Stimulated activated CD4-positive, alpha-beta T cell treated with anti-CD3 and anti-CD28 coated beads, TNF-alpha, amount 100 ng/mL, for 24 hours (primary cell): ENCODE measurements at places on chromosomes 4 and X.

- DNase-seq, result no peak
These were observed 1.9 kb downstream of the UBE2D3 start for GRCh38 chr4:102825261-102826091.

- no peak for DNase-seq
These were observed 36.8 kb upstream of the TADA2B start for GRCh38 chr4:7006411-7006810.

- DNase-seq, result no peak
These were observed 38.1 kb downstream of the LAMTOR3 start for GRCh38 chr4:99856166-99856565.

DNA sequence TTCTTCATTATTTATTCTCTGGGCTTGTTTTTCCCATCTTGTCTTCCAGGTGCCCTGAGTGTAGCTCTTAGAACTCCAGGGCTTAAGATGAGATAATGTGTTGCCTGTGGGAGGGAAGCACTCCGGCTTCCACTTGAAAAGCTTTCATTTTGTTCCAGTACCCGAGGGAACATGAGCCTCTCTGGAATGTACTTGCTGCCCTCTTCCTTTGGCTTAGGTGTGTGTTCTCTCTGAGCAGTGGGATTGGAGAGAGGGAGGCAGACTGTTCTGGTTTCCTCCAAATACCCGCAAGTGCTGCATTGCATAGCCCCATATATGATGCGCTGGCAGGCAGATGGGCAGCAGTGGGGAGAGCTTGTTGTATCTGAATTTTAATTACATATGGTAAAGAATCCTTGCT lies 861 bp upstream of the DTHD1 start:
- no peak for DNase-seq
